ENCODE measurements at places on chromosomes 12 and 14.

- no peak for DNase-seq
Observed at GRCh38 chr14:71190770-71191374, 283.6 kb downstream of the PCNX1 start.

GRCh38 chr12:55743406-55744339 is 751 bp downstream of the GDF11 start:
- DNase-seq = no peak

- no peak for DNase-seq
Observed at GRCh38 chr14:79278798-79279644, 932.3 kb downstream of the DIO2 start.

GRCh38 chr12:15677726-15678201 is 111.4 kb downstream of the EPS8 start:
- DNase-seq = no peak

GRCh38 chr12:104121001-104121400 is 17.0 kb downstream of the NFYB start:
- no peak for DNase-seq
